ENCODE measurements at places on chromosomes 12 and 14.

- DNase-seq: no peak
Observed at GRCh38 chr12:70468741-70469140, 102.7 kb downstream of the KCNMB4 start.

- no peak for DNase-seq
Observed at GRCh38 chr12:103645202-103645601, 58.1 kb downstream of the STAB2 start.

DNA sequence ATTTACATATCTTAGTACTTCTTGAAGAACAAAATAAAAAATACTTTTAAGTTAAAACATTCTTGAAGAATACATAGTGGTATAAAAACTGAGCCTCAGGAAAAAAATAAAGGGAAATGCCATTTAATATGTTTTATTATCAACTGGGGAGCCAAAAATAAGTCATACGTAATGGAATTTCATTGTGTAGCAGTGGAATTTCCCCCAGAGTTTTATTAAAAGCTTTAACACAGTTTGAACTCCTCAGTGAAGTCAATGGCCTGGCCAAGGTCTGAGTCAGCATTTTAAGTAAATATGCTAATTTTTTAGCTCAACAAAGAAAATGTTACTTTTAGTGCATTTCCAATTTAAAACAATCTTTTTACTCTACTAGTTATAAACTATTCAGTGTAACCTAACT lies 350.1 kb upstream of the ATP2B1 start:
- DNase-seq: no peak

- peak; percentile 25 for DNase-seq
Observed at GRCh38 chr12:30110958-30111586, 327.3 kb upstream of the TMTC1 start.

DNA sequence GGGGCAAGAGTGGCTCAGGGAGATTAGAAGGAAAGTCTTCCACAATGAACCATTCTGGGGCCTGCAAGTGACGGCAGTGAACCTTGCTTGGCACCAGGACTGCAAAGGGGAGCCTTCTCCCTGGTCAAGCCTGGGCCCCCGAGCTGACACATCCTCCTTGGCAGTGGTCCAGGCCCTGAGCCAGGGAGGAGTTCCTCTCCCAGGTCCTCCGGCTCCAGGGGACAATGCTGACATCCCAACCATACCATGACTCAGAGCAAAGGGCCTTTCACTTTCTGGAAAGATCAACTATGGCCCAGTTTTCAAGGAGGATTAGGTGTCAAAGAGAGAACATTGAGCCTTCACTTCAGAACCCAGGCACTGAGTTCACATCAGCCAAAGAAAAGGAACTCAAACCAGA lies 756.5 kb upstream of the TBX3 start:
- DNase-seq: peak; percentile 27

DNA sequence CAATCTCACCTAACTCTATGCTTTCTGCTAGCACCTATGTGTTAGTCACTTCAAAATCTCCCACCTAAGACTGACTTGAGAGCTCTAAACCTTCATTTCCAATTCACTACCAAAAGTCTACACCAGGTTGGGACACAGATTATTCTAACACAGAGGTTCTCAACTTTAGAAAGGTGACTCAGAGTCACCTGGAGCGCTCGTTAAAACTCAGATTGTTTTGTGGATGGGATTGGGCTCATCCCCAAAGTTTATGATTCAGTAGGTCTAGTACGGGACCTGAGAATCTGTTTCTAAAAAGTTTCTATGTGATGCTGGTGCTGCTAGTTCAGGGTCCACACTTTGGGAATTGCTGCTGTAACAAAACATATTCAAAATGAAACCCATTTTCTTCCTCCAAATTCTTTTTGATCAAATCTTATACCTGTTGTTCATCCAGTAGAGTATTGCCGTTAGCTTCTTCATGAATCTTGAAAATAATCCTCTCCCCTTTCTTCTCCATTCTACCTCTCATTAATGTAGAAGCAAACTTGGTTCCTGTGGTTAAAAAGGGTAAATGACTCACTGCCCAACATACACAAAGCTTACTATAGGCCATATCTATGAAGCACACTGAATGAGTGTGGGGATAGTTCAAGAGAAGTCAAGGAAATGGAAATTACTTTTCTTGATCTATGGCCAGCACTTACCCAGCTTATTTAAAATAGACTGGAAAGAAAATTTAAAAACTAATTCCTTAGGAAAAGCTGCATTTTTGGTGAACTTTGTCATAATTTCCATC lies 206.7 kb downstream of the KIF21A start:
- no peak for DNase-seq

GRCh38 chr14:95739356-95739755 lies 25.4 kb upstream of the TCL1A start:
- DNase-seq: no peak

DNA sequence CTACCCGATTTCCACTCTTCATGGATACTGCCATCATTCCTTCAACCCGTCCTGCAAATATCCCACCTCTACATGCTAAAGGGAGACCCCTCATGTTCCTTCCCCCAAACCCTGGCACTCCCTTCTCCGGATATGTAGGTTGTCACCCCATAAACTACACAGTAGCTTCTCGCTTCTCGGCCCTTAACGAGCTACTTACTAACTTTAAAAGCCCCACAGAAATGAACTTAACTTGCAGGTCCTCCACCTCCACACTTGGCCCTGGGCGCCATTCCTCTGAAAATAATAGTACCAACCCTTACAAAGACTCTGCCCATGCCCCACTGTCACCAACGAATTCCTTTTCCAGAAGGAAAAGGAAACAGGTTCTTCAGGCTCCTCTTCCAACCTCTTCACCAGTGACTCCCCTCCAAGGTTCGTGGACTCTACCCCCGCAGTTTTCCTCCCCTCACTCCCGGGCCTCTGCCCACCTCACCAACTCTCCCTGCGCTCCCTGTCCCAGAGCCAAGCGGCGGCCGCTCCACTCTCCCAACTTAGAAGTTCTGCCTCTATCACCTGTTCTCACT lies 1.2 kb downstream of the SPPL3 start:
- no peak for DNase-seq

GRCh38 chr12:3132636-3133404 lies 55.6 kb downstream of the TSPAN9 start:
- no peak for DNase-seq

DNA sequence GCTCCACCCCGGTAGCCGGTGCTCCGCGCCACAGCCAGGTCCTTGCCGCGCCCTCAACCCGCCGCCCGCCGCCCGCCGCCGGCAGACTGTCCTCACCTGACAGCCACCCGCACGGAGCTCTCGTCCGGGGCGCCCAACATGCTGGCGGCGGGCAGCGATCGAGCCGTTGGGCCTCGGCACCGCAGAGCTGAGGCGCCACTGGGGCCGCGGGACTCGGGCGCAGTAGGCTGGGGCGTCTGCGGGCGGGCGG lies 164 bp downstream of the KIF21A start:
- DNase-seq: no peak

DNA sequence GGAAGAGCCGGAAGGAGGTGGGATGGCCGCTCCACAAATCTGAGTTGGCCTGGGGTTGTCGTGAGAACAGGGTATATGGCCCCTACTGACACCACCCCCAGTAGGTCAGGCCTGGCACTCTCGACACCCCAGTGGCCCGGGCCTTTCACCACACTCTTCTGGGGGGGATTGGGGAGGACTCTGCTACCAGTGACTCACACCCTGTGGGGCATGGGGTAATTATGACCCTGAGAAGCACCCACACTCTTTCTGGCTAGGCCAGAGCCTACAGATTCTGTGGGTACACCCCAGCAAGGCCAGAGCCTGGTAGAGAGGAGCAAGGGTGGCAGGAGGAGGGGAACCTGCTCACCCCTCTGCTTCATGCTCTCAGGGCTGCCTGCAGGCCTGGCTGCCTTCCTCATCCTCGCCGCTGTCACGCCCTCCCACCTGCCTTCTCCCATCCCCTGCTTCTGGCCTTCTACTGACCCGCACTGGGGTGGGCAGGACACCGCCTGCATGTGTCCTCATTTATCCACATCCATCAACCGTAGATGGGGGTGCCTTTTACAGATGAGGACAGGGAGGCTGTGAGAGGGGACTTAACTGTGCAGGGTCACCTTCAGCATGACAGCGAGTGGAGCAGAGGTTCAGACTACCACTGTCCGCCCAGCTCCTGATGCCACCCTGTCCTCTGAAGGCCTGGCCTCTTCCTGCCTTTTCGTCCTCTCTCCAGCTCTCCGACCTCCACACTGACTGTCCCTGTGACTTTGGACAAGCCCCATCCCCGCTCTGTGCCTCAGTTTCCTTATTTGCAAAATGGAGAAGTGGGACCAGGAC lies 18.4 kb downstream of the ASB2 start:
- DNase-seq: no peak

- no peak for DNase-seq
Observed at GRCh38 chr12:57471661-57472060, 8.0 kb downstream of the ARHGAP9 start.

GRCh38 chr12:104502638-104503037 lies 45.9 kb downstream of the CHST11 start:
- no peak for DNase-seq

- DNase-seq: no peak
Observed at GRCh38 chr12:89709995-89710872, 1.6 kb upstream of the ATP2B1 start.

DNA sequence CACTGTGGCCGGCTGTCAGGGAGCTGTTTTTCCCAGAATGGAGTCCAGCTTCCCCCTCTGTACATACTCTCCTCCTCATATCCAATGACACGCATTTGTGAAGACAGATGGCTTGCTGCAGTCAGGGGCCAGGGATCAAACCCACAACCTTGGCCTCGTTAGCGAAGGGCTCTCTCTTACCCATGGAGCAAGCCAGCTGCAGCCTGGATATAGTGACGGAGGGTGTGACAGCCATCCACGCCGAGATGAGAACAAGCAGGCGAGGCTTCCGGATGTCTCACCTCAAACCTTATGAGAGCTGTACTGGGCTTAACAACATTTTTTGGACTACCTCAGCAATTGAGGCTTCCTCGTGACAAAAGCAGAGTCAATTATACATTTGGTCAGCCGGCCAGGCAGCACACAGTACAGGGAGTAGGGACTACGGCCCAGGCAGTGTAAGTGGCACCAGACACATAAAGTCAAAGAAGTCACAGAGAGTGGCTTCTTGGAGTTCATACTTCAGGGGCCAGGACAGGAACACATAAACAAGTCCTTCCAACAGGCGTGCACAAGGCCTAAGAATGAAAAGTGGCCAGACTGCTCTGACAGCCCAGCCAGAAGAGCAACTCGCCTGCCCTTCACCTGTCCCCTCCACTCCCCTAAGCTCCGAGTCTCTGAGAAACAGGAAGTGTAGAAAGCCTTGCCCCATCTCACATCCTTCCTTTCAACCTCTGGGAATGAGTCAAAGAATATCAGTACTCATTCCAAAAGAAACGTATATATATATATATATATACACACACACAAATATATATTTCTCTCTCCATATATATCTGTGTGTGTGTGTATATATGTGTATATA lies 115.1 kb downstream of the TTC7B start:
- DNase-seq: no peak

GRCh38 chr12:101764051-101764792 lies 25.0 kb upstream of the SYCP3 start:
- no peak for DNase-seq

GRCh38 chr14:34107441-34107840 lies 156.6 kb upstream of the EGLN3 start:
- no peak for DNase-seq

- DNase-seq: no peak
Observed at GRCh38 chr12:44960423-44960822, 84.3 kb upstream of the NELL2 start.

DNA sequence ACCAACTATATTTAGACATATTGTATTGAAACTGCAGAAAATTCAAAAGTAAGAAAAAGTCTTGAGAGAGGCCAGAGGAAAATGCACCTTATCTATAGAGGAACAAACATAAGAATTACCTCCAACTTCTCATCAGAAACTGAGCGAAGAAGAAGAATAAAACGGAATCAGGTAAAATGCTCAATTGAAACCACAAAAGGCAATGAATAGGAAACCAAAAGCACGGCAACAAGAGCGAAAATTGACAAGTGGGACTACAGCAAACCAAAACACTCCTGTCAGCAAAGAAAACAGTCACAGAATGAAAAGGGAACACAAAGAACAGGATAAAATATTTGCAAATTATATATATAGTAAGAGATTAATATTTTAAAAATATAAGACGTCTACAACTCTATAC lies 61.9 kb upstream of the PARP11 start:
- DNase-seq: no peak

GRCh38 chr14:53027041-53027440 lies 76.2 kb upstream of the FERMT2 start:
- no peak for DNase-seq

GRCh38 chr12:27162229-27162537 lies 79.8 kb upstream of the C12orf71 start:
- no peak for DNase-seq

GRCh38 chr12:5612556-5613410 lies 180.9 kb downstream of the NTF3 start:
- DNase-seq: no peak

DNA sequence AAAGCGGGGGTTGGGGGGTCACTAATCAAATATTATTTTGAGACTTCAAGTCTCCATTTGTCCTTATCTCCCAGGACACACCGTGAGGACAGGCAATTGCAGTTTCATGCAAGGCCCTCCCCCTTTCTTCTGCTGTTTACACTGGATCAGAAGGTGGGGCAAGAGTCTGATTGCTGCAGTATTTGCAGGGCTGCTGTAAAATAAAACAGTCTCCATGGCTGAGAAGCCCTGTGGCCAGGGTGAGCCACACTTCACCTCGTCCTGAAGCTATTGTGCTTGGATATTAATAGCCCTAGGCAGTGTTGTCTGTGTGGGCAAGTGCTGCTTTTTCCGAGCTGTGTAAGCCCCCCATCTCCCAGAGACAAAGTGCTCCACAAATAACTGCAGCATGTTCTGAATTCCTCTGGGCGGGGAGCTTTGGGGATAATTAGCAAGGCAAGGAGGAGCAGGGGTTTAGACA lies 187.4 kb upstream of the NTF3 start:
- peak; percentile 13 for DNase-seq

DNA sequence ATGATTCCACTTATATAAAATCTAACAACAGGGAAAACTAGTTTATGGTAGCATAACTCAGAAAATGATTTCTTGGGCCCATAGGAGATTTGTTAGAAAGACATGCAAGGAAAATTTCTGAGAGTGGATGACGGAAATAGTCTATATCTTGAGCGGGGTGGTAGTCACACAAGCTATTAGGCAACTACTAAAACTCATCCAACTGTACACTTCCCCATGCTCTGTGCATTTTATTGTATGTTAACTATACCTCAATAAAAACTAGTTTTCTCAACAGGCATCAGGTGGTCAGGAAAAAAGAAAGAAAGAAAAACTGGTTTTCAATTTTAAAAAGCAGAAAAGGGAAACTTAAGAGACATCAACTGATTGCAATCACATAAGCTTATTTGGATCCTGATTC lies 9.9 kb downstream of the SLC5A8 start:
- DNase-seq: no peak

GRCh38 chr12:123444092-123445026 lies 7.9 kb upstream of the RILPL2 start:
- DNase-seq: no peak

- no peak for DNase-seq
Observed at GRCh38 chr14:96051231-96051630, 12.1 kb downstream of the C14orf132 start.
